H1 (cell line): ENCODE measurements at places on chromosomes 3 and 15.

- no peak for DNase-seq
Observed at GRCh38 chr15:71313806-71314205, 198.5 kb downstream of the THSD4 start.

DNA sequence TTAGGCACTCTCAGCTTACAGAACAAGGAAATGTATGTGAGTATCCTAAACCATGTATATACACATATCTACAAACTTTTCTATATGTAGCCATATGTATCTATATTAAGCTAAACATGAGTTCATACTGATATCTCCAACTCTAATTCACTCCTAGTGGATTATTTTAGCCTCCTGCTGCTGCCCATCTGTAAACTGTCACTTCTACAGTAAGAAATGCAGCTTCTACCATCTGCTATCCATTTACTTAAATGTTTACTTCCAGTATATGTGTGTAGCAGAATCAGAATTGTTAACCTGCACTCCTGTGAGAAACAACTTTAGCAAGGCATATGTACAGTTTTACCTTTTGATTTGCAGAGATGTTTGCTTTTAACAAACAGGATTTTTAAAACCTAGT lies 478.5 kb upstream of the CBLB start:
- DNase-seq: no peak

DNA sequence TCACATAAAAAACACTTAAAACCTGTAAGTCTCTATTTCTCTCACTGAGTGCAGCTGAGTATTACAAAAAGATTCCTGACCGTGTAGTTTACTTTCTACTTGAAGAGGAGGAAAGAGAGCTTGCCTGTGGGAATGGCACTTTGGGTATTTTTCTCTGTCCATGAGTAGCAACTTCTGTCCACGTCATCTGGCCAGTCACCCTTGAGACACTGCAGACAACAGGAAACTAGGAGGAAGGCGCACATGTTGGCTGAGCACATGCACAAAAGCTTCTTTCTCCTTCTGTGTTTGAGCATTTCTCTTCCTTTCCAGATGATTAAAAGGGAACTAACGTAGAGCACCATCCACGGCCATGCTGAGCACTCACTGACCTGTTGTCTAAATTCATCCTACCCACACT lies 19.7 kb downstream of the STARD5 start:
- DNase-seq: no peak

- no peak for DNase-seq
Observed at GRCh38 chr3:71400986-71401451, 182.5 kb downstream of the FOXP1 start.

- peak; percentile 50 for DNase-seq
Observed at GRCh38 chr3:114147251-114147650, 31.6 kb downstream of the DRD3 start.

- no peak for DNase-seq
Observed at GRCh38 chr3:128253150-128253549, 99.9 kb downstream of the EEFSEC start.

DNA sequence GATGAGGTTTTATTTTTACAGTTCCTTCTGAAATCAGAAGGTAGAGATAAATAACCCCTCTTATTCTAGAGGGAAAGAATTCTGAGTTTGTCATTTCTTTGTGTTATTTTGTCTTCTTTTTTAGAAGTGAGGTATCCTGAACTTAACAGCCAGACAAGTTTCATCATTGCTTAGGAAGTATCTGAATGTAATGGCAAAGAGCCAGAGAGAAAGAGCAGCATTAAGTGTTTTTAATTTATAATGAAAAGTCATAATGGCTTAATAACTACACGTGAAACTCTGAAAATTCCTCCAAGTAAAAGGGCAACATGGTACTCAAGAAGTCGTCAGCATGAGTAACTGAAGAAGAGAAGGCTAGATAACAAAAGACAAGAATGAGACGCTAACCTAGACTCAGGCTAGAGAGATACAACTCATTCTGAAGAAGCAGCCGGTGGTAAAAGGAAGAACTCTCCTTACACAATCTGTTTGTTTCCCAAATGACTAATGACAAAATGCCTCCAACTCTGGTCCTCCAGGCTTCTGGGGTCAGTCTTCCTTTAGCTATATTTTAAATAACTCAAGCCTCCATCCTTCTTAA lies 116.2 kb upstream of the NECTIN3 start:
- no peak for DNase-seq

DNA sequence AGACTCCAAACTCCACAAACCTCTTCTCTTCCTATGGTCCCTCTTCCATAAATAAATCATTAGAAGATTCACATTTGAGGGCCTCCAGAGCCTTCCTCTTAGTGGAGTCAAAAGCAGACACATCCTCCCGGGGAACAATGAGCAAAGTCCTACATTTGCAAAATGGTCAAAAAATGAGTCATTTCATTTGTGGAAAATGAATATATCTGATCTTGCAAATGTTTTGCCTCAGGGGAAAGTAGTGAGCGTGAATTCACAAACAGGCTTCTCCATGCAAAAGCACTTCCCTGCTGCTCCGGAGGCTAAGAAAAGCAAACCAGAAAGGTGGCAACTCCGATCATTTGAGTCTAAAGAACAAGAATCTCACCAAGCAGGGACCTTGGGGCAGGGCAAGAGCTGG lies 86.7 kb upstream of the IQSEC1 start:
- no peak for DNase-seq

DNA sequence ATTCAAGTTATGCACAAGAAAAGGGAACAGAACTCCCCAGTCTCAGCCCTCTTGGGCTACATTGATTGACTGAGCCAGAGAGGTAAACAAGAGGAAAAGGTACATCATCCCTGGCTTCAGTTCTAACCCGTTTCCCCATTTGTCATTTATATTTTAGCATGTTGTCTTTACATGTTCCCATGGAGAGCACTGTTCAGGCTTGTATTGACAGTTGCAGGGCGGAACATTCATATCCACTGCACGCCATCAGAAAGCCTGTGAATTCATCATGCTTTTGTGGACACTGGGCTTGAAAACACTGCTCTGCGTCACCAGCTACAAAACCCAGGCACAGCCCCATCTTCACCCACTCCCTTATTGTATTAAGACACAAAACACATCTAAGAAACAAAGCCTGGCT lies 240.9 kb upstream of the EIF1B start:
- DNase-seq: no peak

GRCh38 chr3:138768125-138768524 lies 66.6 kb downstream of the PIK3CB start:
- no peak for DNase-seq

GRCh38 chr3:26515351-26515750 lies 107.2 kb upstream of the LRRC3B start:
- no peak for DNase-seq

DNA sequence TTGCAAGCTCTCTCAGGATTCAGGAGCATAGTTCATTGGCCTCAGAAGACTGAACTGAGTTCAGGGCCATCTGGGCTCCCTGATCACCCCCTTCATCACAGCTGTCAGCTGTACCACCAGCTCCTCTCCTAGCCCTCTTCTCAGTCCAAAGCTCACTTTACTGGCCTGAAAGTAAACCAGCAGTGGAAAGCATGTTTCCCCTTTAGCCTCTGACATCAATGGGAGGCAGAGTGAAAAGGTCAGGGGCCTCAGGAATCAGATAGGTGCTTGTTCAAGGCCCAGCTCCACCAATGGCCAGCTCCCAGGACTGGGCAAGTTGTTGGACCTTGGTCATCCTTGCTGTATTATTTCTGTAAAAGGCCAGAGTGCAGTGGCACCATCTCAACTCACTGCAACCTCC lies 223.4 kb downstream of the TLE3 start:
- DNase-seq: no peak

DNA sequence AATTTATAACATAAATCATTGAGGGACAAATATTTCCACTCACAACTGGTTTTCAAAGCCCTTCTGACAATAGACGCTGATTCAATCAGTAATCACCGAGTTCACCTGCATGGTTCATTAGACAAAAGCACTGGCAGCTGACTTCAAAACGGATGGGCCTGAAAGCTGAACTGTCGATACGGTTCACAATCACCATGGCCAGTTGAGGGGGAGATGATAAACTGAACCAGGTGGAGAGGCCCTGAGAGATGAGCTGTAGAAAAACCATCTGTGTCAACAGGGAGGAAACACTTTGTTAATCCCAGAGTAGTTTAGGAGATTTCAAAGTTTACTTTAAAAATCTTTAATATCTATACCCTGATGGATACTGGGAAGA lies 75.0 kb downstream of the PEX5L start:
- DNase-seq: no peak

DNA sequence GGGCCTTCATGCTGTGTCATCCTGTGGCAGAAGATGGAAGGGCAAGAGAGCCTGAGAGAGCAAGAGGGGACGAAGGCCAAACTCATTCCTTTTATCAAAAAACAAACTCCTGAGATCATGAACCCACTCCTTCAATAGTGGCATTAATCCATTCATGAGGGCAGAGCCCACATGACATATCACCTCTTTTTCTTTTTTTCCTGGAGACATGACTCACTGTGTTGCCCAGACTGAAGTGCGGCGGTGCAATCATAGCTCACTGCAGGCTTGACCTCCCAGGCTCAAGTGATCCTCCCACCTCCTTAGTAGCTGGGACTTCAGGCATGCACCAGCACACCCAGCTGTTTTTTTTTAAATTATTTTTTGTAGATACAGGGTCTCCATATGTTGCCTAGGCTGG lies 92.0 kb upstream of the RNU6-1 start:
- no peak for DNase-seq

DNA sequence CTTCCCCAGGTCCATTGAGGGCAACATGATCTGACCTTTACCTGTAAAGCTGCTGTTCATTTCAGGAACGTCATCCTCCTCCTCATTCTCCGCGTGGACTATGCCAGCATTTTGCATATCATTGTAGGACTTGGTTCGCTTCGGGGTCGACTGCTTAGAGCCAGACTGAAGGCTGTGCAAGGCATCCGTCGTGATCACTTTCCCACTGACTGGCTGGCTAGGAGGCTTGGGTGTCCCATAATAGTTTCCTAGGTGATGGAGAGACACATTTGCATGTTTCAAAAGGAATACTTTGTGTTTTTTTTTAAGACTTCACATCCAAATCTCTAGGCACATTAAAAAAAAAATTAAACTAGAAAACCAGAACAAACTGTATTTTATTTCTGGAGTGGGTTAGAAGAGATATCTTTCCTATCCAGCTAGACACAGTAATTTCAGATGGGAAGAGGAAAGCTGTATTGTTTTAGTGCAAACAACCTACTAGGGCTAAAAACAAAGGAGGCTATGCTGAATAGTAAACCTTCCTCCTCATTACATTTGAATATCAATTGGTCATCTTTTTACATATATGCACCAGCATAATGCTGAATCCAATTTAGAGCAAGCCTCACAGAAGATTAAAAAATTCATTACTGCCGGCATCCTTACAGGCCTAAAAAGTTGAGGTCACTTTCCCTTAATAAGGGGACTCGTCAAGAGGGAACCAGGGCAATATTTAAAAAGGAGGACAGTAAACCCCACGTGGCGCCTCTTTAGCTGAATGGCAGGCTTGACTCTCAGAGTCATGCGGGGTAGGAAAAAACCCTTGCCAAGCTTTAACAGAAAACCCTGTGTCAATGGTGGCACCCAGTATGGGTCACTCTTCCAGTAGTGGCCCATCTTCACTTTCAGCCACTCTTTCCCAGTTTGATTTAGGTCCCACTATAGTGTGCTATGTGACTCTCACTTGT lies 559.9 kb downstream of the MAGI1 start:
- DNase-seq: no peak

GRCh38 chr3:194218646-194219453 lies 82.9 kb downstream of the HES1 start:
- no peak for DNase-seq

- DNase-seq: no peak
Observed at GRCh38 chr15:99170476-99171065, 65.7 kb downstream of the SYNM start.

DNA sequence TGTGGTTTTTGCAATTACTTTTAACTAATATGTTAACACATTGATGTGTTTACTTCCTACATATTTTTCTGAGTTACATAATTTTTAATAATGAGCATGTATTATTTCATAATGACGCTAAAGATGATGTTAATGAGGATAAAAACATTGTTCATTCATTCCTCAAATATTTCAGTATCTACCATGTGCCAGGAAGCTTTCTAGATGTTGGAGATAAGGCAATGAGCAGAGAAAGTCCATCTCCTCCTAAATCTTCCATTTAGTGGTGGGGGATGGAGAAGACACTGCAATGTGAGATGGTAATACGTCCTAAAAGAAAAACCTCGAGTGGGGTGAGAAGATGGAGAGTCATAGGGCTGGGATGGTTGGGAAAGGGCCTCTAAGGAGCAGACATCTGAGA lies 132.7 kb downstream of the MYLK start:
- peak; percentile 6 for DNase-seq

DNA sequence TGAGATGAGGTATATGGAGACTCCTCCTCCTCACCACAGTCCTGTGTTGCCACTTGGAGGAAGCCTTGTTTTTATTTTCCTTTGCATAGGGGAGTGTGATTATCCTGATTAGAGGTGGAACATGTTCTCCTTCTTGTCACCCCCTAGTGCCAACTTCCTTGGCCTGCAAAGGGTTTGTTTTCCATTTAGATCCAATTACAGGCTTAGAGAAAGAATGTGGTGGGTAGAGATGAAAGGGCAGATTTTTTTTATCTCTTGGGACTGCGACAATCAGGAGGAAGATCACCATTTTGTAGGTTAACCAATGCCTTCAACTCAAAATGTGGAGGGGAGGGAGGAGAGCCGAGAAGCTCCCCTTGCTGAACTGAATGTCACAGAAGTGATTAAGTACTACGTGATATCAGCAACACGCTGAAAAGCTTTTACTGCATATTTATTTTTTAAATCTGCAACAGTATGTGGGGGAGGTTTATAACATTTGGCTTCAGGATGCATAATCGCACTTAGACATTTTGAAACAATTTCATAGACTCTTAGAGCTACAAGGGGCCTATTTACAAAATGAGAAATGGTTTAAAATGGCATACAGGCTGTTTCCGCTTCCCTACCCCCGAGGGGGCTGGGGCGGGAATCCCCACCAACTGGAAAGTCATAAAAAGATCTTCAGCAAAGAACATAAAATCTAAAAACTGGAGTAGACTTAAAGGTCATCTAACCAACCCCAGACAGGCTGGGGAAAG lies 2.4 kb downstream of the LMCD1 start:
- no peak for DNase-seq

GRCh38 chr3:178022599-178022998 lies 513.6 kb upstream of the KCNMB2 start:
- no peak for DNase-seq

GRCh38 chr3:14235003-14235911 lies 56.6 kb downstream of the LSM3 start:
- no peak for DNase-seq

DNA sequence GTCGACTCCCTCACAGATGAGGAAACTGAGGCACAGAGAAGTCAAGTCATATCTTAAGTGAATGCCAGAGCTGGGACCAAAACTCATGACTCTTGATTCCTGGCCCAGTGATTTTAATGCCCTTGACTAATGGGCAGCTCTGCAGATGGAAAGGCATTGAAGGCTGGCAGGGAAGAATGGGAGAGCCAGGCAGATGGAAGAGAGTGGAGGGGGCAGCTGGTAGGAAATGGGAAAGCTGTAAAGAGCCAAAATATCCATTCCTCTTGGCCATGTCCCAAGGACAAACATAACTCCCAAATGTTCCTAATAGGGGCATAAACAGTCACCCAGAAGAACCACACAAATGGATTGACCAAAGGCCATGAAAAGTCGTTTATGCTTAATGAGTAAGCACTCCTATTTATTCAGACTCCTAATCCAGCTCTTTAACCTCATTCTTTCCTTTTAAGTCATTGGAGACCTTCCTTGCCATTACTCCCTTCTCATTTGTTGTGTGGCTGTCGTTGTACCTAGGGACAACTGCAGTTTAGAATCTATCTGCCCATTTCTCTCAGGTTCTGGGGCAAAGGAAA lies 330.5 kb upstream of the ROPN1 start:
- no peak for DNase-seq
